Sciatic nerve (tissue), 2 donors: ENCODE measurements at places on chromosomes 2 and 18.

DNA sequence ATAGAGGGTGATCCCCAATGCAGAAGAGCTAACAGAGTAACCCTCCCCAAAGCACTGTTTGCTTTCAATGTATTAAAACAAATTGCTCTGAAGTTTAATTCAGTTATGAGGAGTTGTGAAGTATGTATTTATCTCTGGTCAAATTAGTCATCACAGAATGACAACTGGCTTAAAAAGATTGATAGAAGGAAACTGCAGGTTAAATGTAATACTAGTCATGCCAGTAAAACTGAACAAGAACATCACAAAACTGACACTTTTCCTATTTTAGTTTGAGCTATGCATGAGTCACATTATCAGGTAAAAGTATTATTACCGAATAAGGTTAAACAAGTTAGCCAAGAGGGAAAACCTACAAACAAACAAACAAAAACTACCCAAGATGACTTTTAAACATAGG is 99.0 kb upstream of the ACVR1C start:
- no peak for DNase-seq

GRCh38 chr2:71069376-71069775 is 928 bp downstream of the NAGK start:
- DNase-seq: no peak

- no peak for DNase-seq
Measured at GRCh38 chr2:33796511-33796910, 197.4 kb upstream of the FAM98A start.

DNA sequence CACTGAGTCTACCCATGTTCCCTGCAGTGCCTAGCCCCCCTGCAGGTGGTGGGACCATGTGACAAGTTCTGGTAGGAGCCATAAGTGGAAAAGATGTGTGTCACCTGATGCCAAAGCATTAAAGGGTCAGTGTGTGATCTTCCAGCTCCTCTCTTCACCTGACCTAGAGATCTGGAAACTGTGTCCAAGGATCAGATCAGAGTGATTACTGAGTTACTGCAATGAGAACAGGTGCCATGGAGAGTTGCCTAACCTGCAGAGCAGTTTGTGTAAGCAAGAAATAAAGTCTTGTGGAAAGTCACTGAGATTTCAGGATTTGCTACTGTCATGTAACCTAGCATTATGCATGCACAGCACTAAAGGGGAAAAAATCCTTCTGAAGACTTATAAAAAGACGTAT is 90.6 kb downstream of the ACVR1C start:
- no peak for DNase-seq

DNA sequence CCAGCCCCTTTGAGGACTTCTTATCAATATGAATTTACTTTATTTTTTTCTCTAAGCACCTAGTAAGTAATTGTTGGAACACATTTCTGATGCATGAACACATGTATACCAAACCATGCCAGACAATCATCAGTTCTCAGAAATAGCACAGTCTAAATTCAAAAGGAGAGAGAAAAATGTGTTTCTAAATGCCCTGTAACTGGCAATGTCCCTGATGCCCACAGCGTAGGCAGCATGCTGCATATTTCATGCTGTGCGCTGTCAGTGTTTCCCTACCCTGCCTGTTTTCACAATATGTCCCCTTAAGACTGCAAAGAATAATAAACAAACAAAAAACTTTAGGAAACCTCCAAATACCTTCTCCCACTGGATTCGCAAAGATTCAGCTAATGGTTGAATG is 881.0 kb upstream of the CHAC2 start:
- DNase-seq: no peak

DNA sequence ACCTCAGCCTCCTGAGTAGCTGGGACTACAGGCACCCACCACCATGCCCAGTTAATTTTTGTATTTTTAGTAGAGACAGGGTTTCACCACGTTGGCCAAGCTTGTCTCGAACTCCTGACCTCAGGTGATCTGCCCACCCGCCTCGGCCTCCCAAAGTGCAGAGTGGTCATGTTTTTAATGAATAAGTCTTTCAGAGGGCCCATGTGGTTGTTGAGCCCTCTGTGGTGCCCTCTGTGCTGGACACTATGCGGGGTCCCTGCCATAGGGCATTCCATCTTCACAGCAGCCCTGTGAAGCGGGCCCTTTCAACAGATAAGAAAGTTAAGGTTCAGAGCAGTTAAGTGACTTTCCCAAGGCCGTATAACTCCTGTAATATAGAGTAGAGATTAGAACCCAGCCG is 25.9 kb downstream of the MYO7B start:
- DNase-seq: no peak

GRCh38 chr2:219542931-219543595 is 546 bp downstream of the CHPF start:
- DNase-seq: no peak

- no peak for DNase-seq
Measured at GRCh38 chr2:219514836-219515235, 554 bp downstream of the ASIC4 start.

DNA sequence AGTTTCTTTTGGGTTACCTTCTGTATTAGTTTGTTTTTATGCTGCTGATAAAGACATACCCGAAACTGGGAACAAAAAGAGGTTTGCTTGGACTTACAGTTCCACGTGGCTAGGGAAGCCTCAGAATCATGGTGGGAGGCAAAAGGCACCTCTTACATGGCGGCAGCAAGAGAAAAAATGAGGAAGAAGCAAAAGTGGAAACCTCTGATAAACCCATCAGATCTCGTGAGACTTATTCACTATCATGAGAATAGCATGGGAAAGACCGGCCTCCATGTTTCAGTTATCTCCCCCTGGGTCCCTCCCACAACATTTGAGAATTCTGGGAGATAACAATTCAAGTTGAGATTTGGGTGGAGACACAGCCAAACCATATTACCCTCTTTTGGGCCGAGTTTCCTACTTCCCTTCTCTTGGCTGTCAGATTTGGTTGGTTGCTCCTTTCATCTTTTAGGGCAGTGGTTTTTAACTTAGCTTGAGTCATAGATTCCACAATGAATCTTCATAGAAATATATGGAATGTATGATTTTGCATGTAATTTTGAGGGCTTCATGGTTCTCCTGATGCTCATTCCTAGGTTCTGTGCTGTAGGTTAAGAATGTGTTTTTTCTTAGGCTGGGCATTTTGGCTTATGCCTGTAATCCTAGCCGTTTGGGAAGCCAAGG is 44.2 kb downstream of the CEP192 start:
- no peak for DNase-seq

GRCh38 chr2:139918982-139919381 is 1138.8 kb upstream of the NXPH2 start:
- no peak for DNase-seq

DNA sequence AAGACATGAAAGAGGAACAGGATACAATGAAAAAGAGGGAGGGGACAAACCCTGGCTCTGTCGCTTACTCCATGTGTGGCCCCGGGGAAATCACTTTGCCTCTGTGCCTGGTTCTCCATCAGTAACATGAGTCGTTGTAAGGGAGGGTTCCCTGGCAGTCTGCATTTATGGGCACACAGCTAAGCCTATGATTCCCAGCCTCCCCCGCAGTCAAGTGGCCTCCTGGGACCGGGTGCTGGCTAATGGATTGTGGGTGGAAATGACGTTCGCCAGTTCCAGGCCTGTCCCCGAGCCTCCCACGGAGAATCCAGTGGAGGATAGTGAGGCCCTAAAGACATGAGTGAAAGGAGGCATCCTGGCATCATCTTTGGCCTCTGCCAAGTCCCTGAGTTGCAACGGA is 42.7 kb downstream of the SFXN5 start:
- no peak for DNase-seq
